Activated CD4-positive, CD25-positive, alpha-beta regulatory T cell treated with anti-CD3 and anti-CD28 coated beads, Interleukin-2, amount 50 U/mL, for 16 hours (primary cell): ENCODE measurements at places on chromosomes 5 and 9.

GRCh38 chr9:123318202-123318601 lies 37.8 kb upstream of the CRB2 start:
- no peak for DNase-seq

GRCh38 chr5:144318460-144318859 lies 147.8 kb downstream of the KCTD16 start:
- no peak for DNase-seq

- no peak for DNase-seq
These were observed 65.8 kb downstream of the SPEF2 start for GRCh38 chr5:35683466-35683865.

- no peak for DNase-seq
These were observed 979 bp downstream of the PCDHGA12 start for GRCh38 chr5:141431286-141431685.
